ENCODE measurements at places on chromosomes 1 and 21. TPM values are rescaled to one million over a fixed set of nuclear protein-coding genes. Genes with fewer than 3 reads are reported as not detected.

The ILDR2 gene
- total RNA-seq = not detected

The EPHA8 gene
- not detected for total RNA-seq

The LCE3C gene
- total RNA-seq = not detected

The ZRANB2 gene
- total RNA-seq = 30.8 TPM

The VAV3 gene
- total RNA-seq = 10.5 TPM

DNA sequence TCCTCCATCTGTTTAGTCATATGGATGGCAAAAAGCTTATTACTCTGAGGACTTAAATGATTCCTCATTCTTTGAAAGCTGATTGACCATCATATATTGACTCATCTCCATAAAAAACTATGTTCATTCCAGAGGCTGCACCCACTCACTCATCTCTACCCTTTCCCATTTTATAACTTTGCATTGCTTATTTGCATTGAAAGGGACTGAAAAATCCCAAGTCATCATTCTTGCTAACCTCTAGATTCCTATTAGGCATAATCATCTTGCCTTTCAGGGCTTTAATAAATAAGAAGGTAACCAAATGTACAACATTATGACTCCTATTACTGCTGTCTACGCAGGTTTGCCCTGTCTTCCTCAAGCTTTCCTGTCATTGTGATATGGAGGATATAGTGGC lies 1180.3 kb upstream of the B3GALT2 start:
- DNase-seq = peak; percentile 63

- DNase-seq = peak; percentile 79
These were observed 242.4 kb upstream of the TMEM51 start for GRCh38 chr1:14910984-14911721.

- no peak for DNase-seq
These were observed 1.9 kb upstream of the CA6 start for GRCh38 chr1:8943498-8944405.

The DNAJC16 gene
- total RNA-seq = 11.8 TPM

All from bronchial epithelial cell (primary cell).